ENCODE measurements at places on chromosomes 11 and 22.

DNA sequence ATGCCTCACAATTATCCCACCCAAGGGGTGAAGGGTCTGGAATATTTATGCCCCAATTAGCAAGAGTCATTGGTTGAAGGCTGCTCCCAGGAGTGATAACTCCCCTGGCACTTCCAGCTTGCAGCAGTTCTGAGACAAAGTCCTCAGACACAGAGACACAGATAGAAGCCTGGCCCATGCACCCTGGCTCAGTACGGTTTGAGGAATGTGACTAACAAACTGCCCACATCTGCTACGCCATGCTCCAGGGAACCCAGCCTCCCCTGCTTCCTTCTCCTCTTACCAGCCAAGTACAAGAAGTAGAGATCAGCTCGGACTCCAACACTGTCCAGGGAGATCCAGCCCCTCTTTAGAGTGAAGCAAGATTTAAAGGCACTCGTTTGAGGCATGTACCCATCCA is 48.5 kb upstream of the BMAL1 start:
- no peak for DNase-seq

DNA sequence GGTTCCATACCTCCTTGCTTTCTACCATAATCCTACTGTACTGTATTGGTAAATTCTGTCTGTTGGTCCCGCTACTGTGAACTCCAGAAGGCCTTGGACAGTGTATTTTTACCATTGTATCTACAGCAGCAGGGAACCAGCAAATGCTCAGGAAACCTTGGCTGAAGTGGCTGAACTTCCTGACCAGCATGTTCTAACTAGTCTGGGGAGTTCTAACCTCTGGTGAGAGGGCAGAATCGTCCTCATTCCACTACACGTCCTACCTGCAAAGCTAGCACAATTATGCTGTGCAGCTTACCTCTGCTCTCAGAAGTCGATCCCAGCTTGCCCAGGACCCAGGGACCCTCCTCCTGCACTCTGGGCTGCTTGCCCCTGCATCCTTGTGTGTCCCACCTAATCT is 283.1 kb downstream of the TENM4 start:
- no peak for DNase-seq

- no peak for DNase-seq
Measured at GRCh38 chr11:103889679-103890078, 146.8 kb upstream of the DDI1 start.

DNA sequence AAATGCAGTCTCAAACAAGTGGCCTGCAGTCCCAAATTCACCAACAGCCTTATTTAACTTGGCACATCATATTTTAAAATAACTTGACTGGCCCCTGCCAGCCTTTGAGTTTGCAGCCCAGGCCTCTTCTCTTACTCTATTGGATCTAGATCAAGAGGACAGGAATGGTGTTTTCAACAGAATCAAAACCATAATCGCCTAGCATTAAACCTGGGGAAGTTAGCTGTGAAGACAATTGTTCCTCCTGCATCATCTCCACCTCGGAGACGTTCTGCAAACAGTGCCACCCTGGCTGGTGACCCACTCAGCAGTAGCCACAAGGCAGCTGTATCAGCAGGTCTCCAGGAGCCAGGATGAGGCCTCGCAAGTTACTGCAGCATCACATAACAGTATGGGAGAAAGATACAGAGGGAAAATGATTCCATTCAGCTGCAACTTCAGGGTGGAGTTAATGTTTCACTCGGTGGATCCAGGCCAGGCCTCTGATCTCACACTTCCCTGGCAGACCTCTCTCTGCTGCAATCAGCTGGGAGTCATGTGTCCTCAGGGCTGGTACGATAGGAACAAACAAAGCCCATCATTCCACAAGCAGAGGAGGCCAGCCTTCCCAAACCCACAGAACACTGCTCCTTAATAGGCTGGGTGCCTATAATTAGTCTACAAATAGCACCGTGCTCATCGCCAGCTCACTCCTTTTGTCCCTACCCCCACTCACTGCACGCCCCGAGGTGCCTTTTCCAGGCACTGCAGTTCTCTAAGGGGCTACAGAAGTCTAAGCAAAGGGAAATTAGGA is 18.6 kb upstream of the SCN2B start:
- peak; percentile 27 for DNase-seq

- no peak for DNase-seq
Measured at GRCh38 chr11:11320825-11321224, 32.2 kb downstream of the CSNK2A3 start.

- DNase-seq, result no peak
Measured at GRCh38 chr22:31130873-31131272, 8.1 kb downstream of the INPP5J start.

GRCh38 chr22:37464181-37464580 is 22.0 kb downstream of the MFNG start:
- DNase-seq, result no peak

- DNase-seq, result no peak
Measured at GRCh38 chr11:76927160-76927559, 66.4 kb downstream of the ACER3 start.

- no peak for DNase-seq
Measured at GRCh38 chr11:130024361-130024760, 21.7 kb upstream of the PRDM10 start.
